ENCODE measurements at places on chromosomes 12 and 14. TPM values are rescaled to one million over a fixed set of nuclear protein-coding genes. Genes with fewer than 3 reads are reported as not detected.

Gene FBXO21
- total RNA-seq, result 151 TPM

Gene CRIP2
- 166 TPM for total RNA-seq

Gene PRIM1
- total RNA-seq, result 16.2 TPM

Gene NR4A1
- total RNA-seq, result 1.1 TPM

Gene LGMN
- total RNA-seq, result 74.0 TPM
